M059J (cell line): ENCODE measurements at places on chromosomes 4 and X.

DNA sequence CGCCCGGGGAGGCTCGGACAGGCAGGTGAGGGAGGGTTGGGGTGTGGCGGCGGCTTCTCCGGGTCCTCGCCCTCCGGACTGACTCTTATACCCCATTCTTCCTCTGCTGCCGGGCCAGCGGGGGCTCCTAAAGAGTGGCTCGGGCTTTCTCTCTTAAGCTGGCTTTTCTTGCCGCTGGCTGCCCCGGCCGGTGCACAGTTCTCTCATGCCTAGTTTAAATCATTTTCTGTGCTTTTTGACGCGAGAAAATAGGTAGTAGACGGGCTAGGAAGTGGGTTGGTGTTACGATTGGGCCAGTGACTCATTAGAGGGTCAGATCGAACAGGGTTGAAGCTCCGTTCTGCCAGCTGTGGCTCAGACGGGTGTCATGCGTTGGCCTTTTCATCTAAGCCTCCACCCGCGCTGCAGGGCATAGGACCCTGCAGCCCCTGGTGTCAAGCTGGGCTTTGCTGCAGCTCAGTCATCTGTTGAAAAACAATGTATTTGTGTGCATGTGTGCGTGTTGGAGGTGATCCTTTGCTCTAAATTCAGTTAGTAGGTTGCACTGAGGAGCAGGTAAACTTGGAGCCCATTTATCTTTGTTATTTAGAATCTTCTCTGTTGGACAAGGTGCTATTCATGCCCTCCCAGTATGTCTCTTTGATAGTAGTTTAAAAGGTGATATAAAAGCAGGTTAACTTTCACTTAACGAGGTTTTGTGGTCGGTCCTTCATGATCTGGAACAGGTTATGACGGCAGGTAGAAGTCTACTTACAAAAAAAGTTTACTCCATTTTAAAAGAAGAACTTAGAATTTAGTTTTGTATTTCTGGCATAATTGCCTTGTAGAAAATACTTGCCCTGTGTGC lies 802 bp downstream of the BMP2K start:
- DNase-seq, result peak; percentile 71

GRCh38 chrX:101078716-101079598 lies at the start of gene TMEM35A:
TSS of gene TMEM35A (plus strand) at chrX:101078879. CDS start at chrX:101079003, 124 bp downstream.
- peak; percentile 53 for DNase-seq

DNA sequence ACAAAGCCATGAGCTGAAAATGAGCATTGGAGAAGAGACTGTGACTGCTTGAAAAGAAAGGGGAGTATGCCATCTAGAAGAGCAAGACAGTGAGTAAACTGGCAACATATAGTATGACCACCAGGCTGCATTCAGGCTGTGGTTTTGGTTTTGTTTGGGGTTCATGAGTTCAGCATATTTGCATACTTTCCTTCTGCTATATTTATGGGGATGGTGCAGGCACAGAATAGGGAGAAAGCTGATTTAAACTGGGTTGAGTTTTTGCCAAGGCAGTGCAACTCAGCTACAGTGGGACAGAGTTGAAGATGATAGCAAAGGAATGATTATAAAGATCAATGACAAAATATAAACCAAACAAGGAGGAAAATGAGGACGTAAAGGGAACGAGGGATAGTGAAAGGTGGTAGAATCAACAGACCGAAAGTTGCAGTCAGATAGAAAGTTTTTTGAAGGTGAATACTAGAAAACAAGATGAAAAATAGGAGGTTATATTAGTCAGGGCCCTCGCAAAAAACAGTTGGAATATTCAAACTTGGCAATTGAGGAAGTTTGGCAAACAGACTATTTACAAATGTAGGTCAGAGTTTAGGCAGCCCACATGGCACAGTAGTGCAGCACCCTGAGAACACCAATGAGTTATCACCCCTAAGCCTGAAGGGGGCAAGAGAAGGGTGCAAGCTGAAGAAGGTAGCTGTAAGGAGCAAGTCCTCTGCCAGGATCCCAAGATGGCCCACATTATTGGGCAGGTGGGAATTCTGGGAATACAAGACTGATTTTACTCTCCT lies 114.8 kb upstream of the MAP9 start:
- DNase-seq, result no peak

DNA sequence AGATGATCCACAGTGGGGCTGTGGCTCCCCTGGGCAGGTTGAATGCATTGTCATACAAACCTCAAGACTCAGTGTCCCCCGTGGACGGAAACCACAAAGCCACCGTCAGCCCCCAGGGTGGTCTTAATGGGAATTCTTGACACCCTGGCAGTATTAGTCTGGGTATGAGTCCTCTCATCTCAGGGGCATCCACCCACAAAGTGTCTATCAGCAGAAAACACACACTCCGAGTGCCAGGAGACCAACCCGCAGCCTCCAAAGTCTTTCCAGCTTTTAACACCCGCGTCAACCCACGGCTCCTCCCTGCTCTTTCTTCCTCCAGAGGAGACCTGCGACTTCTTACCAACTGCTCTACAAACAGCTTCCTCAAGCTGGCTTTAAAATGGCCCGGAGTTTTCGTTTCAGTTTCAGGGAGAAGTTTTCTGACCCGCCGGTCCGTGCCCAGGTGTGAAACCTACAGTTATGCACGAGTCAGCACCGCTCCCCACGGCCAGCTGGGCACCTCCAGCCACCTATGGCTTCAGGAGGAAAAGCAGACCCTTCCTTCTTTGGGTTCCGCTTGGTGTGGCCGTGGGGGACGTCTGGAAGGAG lies 14.4 kb upstream of the ASMTL start:
- DNase-seq, result peak; percentile 19

- DNase-seq, result no peak
Observed at GRCh38 chr4:73693811-73694210, 46.6 kb upstream of the CXCL8 start.

- peak; percentile 25 for DNase-seq
Observed at GRCh38 chrX:139691493-139691842, 16.5 kb downstream of the MCF2 start.

- peak; percentile 19 for DNase-seq
Observed at GRCh38 chrX:43882294-43882681, at the start of gene MAOB. TSS of gene MAOB (minus strand) at chrX:43882450. CDS start at chrX:43882299, 151 bp downstream.

GRCh38 chrX:13257223-13258051 lies 62.4 kb downstream of the ATXN3L start:
- DNase-seq, result no peak

DNA sequence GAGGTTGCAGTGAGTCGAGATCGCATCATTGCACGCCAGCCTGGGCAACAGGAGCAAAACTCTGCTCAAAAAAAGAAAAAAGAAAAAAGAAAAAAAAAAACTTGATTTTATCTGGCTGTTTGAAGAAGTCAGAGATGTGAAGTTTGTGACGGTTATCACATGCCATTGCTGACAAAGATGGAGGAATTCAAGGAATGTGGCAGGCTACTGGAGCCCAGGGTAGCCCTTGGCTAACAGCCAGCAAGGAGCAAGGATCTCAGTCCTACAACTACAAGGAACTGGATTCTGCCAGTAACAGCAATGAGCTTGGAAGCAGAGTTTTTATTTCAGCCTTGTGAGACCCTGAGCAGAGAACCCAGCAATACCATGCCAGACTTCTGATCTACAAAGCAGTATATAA lies 24.3 kb upstream of the TET2 start:
- peak; percentile 85 for DNase-seq

DNA sequence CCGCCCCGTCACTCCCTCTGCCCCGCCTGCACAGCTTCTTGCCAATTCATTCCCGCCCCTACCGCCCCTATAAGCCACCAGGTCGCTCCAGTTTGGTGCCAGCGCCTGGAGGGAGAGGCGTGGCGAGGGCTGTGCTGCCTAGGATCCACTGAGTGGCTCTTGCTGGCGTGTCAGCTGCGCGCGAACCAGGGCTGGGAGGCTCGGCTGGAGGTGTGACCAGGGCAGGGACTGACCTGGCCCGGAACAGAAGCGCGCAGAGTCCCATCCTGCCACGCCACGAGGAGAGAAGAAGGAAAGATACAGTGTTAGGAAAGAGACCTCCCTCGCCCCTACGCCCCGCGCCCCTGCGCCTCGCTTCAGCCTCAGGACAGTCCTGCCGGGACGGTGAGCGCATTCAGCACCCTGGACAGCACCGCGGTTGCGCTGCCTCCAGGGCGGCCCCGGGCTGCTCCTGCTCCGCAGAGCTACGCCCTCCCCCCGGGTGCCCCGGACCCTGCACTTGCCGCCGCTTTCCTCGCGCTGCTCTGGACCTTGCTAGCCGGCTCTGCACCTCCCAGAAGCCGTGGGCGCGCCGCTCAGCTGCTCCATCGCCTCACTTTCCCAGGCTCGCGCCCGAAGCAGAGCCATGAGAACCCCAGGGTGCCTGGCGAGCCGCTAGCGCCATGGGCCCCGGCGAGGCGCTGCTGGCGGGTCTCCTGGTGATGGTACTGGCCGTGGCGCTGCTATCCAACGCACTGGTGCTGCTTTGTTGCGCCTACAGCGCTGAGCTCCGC lies at the start of gene GPR78:
GPR78 (plus strand) TSS at position 72 of the 773 bp plus-strand sequence; CDS start at position 663, 591 bp downstream.
- no peak for DNase-seq

DNA sequence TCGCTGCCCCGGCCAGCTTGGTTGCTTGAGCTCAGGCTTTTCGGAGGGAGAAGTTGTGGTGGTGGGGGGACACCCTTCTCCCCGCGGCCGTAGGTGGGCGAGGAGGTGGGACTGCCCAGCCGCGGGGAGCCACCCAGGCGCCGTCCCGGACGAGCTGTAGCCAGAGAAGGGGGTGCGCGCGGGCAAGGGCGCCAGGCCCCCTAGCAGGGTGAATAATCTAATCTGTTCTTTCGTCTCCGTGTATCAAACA lies 3.1 kb downstream of the MID1IP1 start:
- DNase-seq, result no peak

DNA sequence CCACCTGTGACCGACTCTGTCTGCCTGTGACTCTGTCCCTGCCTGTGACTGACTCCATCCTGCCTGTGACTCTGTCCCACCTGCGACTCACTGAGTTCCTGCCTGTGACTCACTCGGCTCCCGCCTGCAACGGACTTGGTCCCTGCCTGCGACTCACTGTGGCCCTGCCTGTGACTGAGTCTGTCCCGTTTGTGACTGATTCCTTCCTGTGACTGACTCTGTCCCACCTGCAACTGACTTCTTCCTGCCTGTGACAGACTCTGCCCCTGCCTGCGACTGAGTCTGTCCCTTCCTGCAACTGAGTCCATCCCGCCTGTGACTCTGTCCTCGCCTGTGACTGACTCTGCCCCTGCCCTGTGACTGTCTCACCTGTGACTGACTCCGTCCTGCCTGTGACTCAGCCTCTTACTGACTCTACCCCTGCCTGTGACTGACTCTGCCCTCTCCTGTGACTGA lies 9.6 kb upstream of the UVSSA start:
- peak; percentile 62 for DNase-seq

- DNase-seq, result peak; percentile 85
Observed at GRCh38 chrX:29143356-29143755, 556.1 kb downstream of the IL1RAPL1 start.

DNA sequence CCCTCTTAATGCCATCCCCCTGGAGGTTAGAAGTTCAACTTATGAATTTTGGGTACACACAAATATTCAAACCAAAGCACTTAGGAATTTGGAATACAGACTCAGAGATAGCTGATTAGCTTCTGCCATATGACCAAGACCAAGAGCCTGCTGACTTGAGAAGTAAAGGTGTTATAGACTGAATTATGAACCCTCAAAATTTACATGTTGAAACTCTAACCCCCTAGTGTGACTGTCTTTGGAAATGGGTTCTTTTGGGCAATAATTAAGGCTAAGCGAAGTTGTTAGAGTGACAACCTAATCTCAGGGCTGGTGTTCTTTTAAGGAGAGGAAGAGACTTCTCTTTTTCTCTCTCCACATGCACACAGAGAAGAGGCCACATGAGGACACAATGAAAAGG lies 151.2 kb downstream of the COX18 start:
- no peak for DNase-seq

DNA sequence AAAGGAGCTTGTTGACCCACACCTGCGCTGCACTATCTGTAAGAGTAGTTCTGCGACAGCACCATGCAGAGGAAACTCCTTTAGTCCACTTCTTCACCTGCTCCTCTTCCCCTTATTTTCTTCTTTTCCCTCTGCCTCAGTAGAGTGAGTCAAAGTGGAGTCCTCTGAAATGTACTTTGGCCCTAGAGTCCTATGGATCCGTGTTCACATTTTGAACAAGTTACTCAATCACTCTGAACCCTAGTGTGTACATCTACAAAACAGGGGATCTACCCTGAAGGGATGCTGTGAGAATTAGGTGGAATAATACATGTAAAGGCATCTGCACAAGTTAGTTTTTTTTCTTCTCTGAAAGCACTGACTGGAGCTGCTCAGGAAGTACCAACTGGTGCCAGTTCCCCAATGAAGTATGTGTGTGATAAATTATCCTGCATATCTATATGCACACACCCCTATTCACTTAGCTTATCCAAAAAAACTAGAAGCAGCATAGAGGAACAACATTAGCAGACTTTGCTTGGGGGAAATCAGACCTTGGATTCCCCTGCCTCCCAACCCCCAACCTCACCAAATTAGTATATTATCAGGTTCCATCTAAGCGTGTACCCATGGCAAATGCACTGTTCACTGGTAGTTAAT lies 118.5 kb upstream of the FAM9C start:
- no peak for DNase-seq

- peak; percentile 7 for DNase-seq
Observed at GRCh38 chr4:31917334-31917733, 1197.2 kb downstream of the PCDH7 start.

- DNase-seq, result no peak
Observed at GRCh38 chr4:108029016-108029720, 39.5 kb downstream of the HADH start.

- DNase-seq, result no peak
Observed at GRCh38 chr4:76895619-76896018, 2.3 kb downstream of the SOWAHB start.

- no peak for DNase-seq
Observed at GRCh38 chr4:38677441-38677840, 13.4 kb downstream of the KLF3 start.

GRCh38 chr4:81021981-81022380 lies 8.5 kb upstream of the BMP3 start:
- DNase-seq, result no peak

GRCh38 chr4:100113096-100113495 lies 77.2 kb downstream of the DDIT4L start:
- no peak for DNase-seq

DNA sequence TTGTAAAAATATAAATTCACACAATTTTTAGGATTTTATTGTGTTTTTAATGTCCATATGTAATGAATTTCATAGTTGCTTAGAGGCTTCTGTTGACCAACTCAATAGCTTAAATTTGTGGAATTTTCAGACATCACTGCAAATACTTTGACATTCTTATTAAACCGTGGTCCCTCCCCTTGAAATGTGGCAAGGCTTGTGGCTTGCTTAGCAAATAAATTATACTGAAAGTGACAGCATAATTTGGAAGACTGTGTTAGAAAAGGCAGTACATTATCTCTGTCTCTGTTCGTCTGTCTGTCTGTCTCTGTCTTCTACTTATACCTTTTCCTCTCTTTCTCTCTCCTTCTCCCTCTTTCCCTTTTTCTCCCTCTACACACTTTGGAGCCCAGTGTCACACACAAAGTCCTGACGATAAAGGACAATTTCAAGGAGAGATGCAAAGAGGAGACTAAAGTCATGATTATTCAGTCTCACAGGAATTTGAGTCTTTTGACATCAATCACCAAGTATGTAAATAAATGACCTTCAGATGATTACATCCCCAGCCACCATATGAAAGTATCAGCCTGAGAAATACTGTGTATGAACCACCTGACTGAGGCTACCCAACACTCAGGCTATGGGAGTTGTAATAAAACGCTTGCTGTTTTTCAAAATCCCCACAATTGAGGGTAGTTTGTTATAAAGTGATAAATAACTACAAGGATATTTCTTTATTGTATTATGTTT lies 21.0 kb upstream of the UGT2B7 start:
- peak; percentile 56 for DNase-seq

- DNase-seq, result no peak
Observed at GRCh38 chr4:78706302-78706701, 69.8 kb upstream of the BMP2K start.

GRCh38 chr4:24373704-24374103 lies 210.7 kb downstream of the DHX15 start:
- DNase-seq, result no peak
